ENCODE measurements at places on chromosomes 7 and 10.

- no peak for DNase-seq
Observed at GRCh38 chr10:218798-219197, 83.5 kb downstream of the ZMYND11 start.

DNA sequence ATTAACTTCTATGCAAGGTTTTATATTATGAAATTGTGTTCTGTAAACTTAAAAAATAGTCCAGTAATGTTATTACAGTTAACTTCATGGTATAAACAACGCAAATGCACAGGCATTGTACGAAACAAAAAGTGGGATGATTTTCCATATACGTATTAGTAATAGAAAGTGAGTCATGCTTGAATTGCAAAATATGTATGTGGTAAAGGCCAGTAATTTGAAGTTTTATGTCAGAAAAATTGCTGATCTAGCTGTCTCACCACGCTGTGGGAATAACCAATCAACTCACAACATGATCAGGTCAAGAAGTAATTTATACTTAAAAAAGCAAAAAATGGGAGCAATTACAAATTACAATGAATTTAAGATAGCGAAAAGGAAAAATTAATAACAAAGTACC is 37.0 kb upstream of the GLI3 start:
- DNase-seq, result no peak

GRCh38 chr7:12030116-12030515 is 181.0 kb upstream of the TMEM106B start:
- no peak for DNase-seq

DNA sequence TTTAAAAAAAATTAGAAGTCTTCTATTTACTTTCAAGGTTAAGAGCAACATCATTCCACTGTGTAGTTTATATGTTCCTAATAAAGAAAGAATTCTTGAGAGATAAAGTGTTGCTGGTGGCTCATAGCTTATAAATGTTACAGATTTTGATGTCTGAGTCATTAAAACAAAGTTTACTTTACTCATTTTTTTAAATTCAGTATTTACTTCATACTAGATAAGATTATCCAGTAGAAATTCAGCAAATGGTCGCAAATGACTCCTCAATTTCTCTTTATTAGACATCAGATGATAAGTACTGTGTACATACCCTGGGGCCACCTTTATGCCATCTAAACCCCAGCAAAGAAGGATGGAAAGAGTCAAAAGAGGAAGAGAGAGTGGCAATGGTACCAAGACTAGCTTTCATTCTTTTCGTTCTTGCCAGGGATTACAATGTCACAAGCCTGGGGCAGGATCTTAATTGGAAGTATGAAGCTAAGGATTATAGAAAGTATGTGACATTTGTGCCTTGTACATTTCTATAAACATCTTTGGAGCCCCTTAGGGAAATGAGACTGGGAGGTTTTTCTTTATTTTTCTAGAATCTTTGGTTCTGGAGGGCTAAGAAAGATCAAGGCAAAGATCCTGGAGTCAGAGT is 206.1 kb downstream of the CHRM2 start:
- DNase-seq, result no peak

DNA sequence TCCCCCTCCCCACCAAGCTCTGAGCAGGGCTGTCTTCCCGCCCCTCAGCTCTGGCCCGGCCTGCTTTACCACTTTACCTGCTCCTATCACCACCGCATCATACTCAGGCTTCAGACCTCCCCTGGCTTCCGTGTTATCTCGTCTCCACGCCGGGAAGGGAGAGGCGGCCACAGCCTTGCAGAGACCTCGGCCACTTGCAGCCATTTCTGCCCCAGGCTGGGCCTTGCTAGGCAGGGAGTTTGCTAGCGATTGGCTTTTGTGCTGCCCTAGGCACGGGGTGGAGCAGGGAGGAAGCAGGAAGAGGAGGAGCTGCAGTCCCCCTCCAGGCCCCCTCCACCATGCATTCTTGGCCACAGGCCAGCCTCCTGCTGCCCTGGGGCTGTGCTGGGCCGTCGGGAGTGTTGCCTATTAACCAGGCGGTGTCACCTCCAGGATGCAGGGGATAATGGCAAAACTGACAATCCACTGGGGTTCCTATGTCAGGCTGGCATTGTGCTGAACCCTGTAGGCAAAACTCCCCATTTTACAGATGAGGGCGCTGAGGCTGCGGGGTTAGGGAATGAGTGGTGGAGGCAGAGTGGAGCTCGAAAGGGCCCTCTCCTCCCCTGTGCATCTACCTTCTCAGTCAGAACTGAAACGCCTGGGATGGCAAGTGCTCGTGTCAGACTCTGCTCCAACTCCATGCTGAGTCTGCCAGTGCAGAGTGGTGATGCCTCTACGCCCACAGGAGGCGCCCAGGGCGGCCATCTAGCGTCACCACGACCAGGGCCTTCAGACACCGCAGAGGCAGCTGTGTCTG is at the start of gene PYROXD2:
Gene PYROXD2 (minus strand): TSS at position 251 of the 799 bp plus-strand sequence. CDS start 47 bp downstream, at position 204.
- peak; percentile 88 for DNase-seq

- no peak for DNase-seq
Observed at GRCh38 chr7:34083440-34083839, 178.1 kb downstream of the BMPER start.

DNA sequence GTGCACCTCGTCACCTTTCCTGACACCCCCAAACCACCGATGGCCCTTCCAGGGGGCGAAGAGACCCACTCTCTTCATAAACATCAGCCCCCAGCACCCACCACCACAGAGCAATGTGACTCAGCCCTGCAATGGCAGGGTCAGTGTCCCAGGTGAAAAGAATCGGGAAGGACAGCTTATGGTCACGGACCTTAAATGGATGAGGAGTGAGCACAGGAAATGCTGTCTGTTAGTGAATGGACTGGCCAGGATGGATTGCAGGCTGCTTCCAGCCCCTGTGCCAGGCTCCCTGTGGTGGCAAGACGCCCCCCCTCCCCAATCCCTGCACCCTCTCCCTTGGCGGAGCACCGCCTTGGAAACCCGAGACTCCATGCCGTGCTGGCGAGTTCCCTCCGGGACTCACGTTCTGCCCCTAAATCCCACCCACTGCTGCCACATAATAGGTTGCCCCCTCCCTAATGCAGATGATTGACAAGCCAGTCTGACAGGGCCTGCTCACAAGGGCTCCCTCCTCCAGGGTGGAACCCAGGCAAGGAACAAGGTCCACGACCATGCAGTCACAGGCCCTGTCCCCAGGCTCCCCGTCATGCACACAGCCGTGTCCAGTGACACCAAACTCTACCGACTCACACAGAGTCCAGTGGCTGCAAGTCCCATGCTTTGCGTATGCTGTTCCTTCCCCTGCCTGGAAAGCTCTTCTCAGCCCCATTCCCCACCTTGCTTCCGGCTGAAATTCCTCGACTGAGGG is 7.3 kb downstream of the ASB13 start:
- no peak for DNase-seq

GRCh38 chr10:103786020-103786419 is 69.4 kb downstream of the SH3PXD2A start:
- no peak for DNase-seq

DNA sequence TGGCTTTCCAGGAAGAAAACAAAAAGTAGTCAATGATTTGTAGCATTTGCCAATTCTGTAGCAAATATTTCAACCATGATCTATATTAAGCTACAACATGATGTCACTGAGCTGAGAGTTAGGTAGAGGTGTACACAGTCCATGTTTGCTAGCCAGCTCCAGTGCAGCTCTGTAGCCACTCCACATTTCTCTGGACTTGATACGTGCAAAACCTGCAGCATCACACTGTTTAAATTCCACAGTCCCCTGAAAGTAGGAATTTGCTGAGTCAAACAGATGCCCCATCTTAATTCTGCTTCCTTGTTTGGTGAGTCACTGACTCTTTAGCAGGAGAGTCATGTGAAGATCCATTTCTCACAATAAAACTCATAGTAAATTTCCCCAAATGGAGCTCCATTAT is 89.8 kb upstream of the LRRTM3 start:
- no peak for DNase-seq

Measured in NCI-H345 (cell line).